ENCODE measurements at places on chromosomes 6 and 20.
A peak's percentile ranks its signal among the peaks of the same experiment; 100 is the strongest.

DNA sequence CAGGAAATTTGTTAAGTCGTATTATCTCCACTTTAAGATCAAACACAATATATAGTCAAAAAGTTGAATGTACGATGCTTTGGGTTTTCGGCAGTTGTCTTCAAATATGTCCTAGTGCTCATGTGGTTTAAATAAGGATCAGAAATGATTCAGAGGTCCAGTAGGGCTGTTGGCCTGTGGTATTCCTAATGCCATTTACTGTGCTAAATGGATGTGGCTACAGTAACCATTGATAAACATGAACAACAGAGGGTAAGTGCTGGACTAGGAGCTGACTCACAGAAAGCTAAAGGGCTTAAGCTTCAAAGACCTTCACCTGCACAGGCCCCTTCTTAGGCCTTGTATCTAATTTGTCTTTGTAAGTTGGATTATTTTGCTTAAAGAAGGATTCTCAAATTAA is 80.5 kb upstream of the TPD52L1 start:
- DNase-seq: no peak

DNA sequence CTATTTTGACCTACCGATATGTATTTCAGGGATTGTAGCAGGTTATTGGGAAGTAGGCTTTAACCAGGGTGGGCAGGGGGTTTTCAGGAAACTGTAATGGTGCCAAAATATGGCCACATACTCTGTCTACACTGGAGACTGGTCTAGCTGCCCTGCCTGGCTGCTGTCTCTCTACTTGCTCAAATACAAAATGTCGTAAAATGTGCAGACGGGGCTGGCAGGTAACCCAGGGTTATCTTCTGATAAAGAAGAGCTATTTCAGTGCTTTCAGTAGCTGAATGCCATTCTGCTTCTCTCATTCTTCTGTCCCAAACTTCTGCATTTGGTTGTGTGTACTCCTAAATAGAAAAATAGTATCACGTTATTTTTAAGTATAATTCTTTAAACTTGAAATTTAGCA is 616.2 kb downstream of the EPM2A start:
- DNase-seq: no peak

GRCh38 chr6:19356692-19357091 is 480.5 kb upstream of the ID4 start:
- no peak for DNase-seq

DNA sequence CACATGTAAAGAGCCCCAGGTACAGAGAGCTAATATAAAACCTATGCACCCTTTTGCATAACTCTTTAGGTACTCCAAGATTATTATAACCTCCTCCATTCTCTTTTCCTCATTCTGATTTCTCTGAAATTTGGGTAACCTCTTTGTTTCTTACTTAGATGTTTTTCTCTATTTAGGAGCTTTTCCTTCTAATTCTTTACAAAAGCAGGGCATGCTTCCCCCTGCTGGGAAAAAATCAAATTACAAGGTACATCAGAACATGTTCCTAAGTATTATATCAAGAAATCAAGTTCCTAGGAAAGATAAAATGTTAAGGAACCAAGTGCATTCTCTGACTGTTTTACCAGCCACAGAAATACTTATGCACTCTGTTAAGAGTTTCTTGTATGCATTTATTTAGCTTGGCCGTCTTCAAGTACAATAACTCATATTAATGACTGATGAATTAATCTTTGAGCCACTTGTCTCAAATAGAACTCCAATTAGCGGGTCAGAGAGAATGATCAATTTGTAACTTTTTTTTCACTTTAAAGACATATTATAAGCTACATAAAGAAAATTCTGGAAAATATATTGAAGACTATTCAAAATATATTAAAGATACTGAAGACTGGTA is 2.1 kb downstream of the KHDRBS2 start:
- DNase-seq: peak; percentile 19

- peak; percentile 13 for DNase-seq
Observed at GRCh38 chr20:31838646-31839292, 6.6 kb downstream of the FOXS1 start.

- DNase-seq: peak; percentile 94
Observed at GRCh38 chr6:14476793-14477531, 359.4 kb downstream of the CD83 start.

- DNase-seq: no peak
Observed at GRCh38 chr6:111721753-111722154, 116.1 kb upstream of the TRAF3IP2 start.

- no peak for DNase-seq
Observed at GRCh38 chr20:60069656-60070055, 111.4 kb downstream of the CDH26 start.

- no peak for DNase-seq
Observed at GRCh38 chr20:1247689-1248088, 18.4 kb upstream of the SNPH start.

DNA sequence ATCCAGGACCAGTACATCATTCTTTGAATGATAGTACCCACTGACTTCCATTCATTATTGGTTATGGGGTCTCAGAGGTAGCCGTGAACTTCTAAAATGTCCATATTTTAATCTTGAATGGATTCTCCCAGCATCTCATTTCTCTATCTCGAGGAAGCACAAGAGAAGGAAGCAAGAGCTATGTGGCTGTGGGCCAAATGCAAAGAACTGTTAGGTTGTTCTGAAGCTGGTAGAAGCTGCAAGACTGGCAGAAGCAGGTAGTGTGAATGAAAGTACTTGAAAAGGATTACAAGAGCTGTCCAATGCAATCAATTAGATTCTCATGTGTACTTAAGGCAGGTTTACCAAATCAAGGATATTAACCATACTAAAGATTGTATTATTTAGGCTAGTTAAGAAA is 1131.8 kb downstream of the GRIK2 start:
- no peak for DNase-seq

- peak; percentile 68 for DNase-seq
Observed at GRCh38 chr6:134822920-134823709, 126.8 kb downstream of the ALDH8A1 start.

- DNase-seq: no peak
Observed at GRCh38 chr6:122431780-122432179, 32.3 kb downstream of the HSF2 start.

GRCh38 chr20:57990396-57990987 is 238.0 kb downstream of the ANKRD60 start:
- DNase-seq: peak; percentile 61
